Effector memory CD4-positive, alpha-beta T cell (primary cell): ENCODE measurements at places on chromosomes 2 and 18.

GRCh38 chr2:209422191-209422754, 1.6 kb upstream of the MAP2 start:
- DNase-seq: no peak

DNA sequence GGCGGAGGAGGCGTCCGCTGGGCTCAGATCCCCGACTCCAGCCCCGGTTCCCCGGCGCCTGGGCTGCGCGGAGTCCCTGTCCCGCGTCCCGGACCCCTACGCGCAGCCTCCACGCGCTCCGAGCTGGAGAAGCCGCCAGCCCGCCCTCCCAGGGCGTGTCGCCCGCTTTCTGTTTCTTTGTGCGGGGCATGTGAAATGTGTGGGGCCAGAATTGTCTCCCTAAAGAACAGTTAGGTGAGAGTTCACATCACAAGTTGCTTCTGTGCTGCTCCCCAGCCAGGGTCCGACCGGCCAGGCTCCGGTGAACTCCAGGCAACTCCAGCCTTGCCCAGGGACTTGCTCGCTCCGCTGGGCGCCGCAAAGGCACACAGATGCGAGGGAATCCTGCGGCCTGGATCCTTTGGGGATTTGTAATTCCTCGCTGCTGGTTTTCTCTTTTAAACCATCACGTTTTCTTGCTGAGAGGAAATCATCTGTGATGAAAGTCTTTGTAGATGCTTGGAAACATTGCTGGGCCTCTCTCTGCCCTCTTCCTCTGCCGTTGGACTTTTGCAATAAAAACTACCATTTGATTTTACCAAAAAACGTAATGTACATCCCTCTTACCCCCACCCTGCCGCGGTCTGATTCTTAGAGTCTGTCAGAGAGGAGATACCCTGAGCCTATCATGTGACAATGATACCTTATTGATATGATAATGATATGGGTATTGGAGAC, 631 bp downstream of the GYPC start:
- DNase-seq: no peak

DNA sequence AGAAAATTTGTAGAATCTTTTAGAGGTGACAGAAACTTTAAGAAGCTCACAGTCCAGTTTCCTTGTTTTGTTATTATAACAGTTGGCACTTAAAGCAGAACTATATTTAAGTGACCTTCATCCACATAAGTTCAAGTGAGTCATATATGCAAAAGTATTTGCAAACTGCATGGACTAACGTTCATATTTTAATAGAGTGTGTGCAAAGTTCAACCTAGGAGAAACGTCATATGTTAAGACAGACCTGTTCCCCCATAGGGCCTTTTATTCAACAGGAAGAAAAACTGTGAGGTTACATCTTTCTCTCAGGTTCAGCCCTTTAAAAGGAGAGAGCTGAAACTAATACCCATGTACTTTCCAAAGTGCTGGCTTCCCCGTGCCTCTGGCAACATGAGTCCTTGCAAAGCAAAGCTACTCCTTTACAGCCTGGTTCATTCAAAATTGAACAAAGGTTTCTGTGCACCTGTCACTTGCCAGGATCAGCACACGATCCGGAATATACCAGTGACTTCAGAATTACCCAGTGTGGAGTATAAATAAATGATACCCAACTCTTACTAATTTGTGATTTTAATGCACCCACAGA, 280.0 kb upstream of the RAB12 start:
- DNase-seq: no peak

DNA sequence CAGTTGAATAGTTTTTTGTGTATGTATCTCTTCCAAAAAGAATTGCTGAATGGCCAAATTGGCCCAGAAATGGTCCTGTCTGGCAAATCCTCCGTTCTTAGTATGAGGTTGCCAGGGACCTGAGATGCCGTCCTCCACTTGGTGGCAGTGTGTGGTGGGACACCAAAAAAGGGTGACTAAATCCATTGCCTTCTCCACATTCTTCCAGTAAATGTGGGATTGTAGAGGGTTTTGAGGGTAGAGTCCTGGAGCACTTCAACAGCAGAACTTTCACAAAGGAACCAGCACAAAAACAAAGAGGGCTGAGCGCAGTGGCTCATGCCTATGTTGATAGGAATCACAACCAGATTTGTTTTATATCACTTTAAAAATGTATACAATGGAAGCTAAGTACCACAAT, 199.9 kb downstream of the BCL2 start:
- DNase-seq: no peak

GRCh38 chr2:59694176-59694575, 859.3 kb downstream of the BCL11A start:
- no peak for DNase-seq

- DNase-seq: no peak
Measured at GRCh38 chr2:211181626-211182025, 625.2 kb downstream of the CPS1 start.

DNA sequence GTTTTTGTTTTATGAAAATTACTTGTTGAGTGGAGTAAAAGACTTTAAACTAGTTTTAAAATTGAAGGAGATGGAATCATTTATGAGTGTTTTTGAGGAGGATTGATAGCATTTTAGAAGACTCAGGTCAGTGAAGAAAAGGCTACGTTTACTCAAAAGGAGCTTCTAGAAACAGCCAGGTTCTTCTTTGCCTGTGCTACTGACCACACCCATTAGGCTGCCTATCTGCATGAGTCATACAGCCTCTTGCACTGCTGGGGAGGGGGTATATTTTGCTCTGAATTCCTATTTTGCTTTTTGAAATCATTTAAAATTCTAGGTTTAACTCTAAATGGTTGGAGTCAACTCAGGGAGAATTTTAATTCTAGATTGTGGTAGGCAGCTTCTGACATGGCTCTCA, 22.3 kb downstream of the EFEMP1 start:
- DNase-seq: no peak

DNA sequence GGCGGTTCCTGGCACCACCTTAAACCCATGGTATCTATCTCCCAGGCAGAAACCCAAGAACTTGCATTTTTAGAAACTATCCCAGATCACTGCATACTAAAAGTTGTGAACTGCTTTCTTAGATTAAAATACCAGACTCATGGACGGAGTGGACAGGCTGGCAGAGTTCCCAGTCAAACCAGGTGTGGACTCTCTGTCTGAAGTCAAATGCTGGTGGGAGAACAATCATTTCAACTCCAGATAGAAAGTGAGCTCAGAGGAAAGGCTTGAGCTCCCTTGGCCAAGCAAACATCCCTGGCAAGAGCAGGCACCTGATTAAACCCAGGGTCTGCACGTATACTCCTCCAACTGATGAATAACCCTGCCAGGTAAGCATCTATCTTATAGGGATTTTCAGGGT, 19.5 kb downstream of the NXPH2 start:
- no peak for DNase-seq

DNA sequence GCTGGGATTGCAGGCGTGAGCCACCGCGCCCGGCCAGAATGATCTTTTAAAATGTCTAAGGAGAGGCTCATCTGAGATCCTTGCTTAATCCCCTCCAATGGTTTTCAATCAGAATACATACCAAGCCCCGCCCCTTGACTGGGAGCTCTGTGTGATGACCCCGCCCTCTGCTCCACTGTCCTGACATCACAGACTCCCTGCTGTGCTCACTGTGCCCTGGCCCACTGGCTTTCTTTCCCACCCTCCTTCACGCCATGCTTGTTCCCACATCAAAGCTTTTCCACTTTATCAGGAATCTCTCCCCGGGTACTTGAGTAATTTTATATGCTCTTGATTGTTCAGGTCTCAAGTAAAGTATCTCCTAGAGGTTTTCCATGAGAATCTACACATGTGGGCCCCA, 762.3 kb upstream of the ID2 start:
- DNase-seq: no peak

DNA sequence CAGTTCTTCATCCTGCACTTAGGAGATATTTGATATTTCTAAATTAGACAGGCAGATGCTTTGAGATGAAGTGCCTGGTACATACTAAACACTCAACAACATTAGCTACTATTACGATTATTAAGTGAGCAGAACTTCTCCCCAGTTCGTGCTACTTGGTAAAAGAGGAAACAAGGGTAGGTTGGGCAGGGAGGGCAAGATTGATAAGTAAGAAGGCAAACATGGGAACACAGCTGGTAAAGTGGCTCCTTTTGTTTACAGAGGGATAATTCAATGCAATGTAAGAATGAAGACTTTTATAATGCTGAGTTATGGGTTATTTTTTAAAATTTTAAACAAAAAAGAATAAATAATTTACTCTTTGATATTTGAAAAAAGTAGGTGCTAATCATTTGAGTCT, 15.9 kb upstream of the WIPF1 start:
- no peak for DNase-seq

GRCh38 chr2:65831509-65831908, 399.1 kb upstream of the SPRED2 start:
- DNase-seq: no peak

GRCh38 chr2:171271971-171272436, 111.3 kb upstream of the TLK1 start:
- no peak for DNase-seq

GRCh38 chr2:198168651-198169050, 364.3 kb downstream of the PLCL1 start:
- DNase-seq: no peak

DNA sequence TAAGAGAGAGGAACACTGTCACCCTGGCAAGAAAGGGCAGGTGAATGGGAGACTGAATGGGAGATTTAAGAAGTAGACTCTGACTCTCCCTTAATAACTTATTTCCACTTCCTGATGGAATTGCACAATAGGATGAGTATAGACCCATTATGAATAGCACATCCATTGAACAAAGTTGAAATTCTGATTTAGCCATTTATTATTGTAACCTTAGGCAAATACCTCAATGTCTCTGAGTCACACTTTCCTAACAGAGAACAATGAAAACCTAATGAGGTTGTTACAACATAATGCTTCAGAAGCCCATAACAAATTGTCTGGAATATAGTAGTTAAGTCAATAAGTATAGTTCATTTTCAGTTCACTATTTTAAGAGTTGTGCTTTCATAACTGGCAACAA, 78.9 kb downstream of the NRXN1 start:
- no peak for DNase-seq

DNA sequence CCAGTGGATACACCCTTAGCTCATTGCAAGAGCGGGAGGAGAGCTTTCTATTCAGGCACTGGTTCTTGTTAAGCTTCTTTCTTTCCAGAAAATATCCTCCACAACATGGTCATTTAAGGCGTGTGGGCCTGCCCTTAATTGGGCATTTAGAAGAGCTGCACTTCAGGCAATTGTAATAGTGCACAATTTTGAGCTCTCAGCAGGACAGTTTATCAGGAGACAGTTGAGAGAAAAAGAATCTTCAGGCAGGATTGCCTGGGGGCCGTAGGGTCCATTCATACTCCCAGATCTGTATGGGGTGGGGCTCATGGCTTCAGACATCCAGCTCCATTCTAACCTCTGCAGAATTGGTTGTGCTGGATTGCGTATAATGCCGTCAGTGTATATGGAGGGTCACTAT, 6.0 kb upstream of the EPC2 start:
- DNase-seq: no peak

- DNase-seq: no peak
Measured at GRCh38 chr2:43522177-43522576, 73.7 kb downstream of the THADA start.

DNA sequence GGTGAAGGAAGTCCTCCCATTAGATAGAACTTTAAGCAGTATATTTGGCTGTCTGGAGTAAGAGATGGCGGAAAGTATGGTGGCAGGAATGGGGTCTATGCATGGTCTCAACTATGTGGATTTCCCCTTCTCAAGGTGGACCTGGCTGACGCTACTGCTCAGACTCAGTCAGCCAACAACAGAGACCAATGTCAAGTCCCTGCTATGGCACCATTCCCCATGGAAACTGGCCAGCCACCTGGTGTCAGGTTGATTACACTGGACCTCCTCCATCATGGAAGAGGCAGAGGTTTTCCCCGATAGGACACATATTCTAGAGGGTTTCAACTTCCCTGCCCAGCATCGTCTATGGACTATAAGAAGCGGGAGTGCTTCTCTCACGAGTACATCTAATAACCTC, 8.6 kb upstream of the FAHD2A start:
- DNase-seq: no peak

DNA sequence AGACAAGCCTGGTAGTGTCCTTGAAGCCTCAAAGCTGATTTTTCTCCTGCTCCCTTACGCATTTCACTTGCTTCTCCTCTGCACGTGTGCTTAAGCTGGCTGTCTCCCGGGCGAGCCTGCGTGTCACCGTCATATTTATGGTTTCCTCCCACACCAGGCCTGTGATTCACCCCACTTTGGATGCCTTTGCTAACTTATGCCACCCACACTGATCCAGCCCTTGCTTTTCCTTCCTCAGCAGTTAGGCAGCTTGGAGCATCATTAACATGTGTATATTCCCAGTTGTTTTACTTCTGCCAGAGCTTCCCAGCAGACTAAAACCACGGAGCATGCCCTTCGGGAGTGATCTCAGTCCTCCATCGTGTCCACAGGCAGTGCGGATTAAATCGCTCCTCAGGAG, 2.2 kb downstream of the ST3GAL5 start:
- DNase-seq: no peak

- DNase-seq: no peak
Measured at GRCh38 chr2:169771612-169772011, 27.1 kb upstream of the SSB start.

GRCh38 chr2:142048581-142048980, 82.2 kb downstream of the LRP1B start:
- DNase-seq: no peak

- DNase-seq: no peak
Measured at GRCh38 chr2:231583982-231584381, 8.7 kb upstream of the TEX44 start.

- no peak for DNase-seq
Measured at GRCh38 chr2:190759749-190760213, 110.9 kb downstream of the NAB1 start.

- DNase-seq: no peak
Measured at GRCh38 chr2:109284826-109285225, 155.8 kb downstream of the SH3RF3 start.

GRCh38 chr18:36128530-36128870, 640 bp downstream of the SLC39A6 start:
- DNase-seq: no peak

DNA sequence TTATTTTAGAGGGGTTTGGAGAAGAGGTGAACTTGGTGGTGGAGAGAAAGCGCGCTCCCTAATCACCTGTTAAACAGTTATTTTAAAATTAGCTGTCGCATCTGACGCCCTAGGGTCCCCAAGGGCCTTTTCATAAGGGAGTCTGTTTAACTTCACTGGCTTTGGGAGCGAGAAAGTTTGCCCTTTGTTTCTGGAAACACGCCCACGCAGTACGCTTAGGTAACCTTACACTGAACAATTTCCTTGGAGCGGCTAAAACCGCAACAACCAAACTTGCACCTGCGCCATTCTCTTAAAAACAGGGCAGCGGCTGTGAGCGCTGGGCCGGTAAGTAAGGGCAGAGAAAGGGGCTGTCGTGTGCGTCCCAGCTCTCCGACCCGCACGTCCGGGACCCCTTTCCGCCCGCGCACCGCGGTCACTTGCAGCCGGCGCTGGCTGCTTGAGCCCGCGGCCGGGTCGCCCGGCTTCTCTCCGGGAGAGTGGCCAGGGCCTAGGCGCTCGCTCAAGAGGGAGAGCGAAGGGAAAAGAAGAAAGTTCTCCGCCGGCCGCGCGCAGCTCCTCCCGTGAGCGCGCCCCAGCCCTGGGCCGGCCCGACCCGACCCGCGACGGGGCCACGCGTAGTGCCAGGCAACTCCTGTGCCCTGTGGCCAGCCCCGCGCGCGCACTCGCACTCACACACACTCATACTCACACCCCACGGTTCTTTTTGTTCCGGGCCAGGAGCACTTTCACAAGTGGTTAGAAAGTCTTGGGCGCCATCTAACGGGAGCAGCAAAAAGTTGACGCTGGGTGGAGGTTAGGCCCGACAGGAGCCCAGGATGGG, 19.2 kb downstream of the POU3F3 start:
- DNase-seq: no peak

- no peak for DNase-seq
Measured at GRCh38 chr18:72456802-72457201, 87.3 kb downstream of the CBLN2 start.

- no peak for DNase-seq
Measured at GRCh38 chr2:43538034-43538670, 57.7 kb downstream of the THADA start.
